ENCODE measurements at places on chromosomes 12 and 14.

DNA sequence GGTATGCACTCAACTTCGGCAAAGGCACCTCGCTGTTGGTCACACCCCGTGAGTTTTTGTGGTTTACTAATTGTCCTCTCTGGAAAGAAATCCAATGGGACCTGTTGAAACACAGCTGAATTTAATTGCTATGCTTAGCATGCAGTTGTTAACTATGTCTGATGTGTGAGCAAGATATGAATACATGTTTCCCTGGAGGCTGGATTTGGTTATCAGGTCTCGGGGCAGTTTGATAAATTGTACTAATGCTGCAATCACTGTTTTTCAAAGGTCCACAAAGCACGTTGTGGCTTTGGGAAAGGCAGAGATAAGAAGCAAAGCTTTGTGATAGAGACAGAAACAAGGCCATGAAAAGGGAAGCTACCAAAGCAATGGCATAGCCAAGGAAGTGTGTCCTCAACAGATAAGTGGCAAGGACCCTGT is 91.3 kb downstream of the DAD1 start:
- no peak for DNase-seq

DNA sequence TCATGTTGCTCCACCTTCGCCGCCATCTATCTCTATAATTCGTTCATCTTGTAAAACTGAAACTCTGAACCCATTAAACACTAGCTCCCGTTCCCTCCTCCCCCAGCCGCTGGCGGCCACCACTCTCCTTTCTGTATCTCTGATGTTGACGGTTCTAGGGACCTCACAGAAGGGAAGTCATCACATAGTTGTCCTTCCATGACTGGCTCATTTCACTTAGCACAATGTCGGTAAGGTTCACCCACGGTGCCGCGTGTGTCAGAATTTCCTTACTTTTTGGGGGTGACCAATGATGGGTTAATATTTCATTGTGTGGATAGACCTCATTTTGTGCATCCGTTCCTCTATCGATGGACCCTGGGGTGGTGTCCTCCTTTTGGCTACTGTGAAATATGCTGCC is 2.0 kb upstream of the CACNA2D4 start:
- DNase-seq, result no peak

DNA sequence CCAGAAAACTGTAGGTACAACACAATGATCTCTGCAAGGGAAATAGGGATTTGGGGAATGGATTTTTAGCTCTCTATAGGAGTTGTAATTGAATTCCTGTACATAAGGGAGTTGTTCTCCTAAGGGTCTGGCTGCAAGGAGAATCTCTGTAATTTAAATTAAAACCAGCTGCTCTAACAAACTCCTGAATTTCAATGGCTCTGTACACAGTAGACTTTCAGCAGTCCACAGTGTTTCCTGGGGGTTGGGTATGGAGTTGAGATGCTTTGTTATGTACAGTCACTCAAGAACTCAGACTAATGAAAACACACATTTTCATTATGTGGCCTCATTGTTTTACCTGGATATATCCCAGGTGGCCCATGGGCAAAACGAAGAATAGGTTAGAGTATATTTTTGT is 93.2 kb downstream of the NAV3 start:
- no peak for DNase-seq

DNA sequence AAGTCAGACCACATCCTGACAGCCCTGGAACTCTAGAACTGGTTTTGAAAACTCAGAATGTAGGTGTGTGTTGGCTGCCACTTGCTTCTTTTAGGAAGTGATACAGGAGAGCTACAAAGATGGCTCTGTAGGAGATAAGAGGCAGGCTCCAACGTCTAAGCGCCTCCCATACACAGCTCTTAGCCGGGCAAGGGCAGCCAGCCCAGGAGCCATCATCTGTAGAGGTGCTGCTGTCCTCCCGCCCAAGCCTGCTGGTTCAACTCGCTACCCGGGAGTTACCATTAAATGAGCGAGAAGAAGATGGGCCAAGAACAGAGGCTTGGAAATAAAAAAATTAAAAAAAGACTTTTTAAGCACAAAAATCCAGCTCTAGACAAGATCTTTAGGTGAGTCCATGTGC is 61.2 kb upstream of the DIO3 start:
- no peak for DNase-seq

DNA sequence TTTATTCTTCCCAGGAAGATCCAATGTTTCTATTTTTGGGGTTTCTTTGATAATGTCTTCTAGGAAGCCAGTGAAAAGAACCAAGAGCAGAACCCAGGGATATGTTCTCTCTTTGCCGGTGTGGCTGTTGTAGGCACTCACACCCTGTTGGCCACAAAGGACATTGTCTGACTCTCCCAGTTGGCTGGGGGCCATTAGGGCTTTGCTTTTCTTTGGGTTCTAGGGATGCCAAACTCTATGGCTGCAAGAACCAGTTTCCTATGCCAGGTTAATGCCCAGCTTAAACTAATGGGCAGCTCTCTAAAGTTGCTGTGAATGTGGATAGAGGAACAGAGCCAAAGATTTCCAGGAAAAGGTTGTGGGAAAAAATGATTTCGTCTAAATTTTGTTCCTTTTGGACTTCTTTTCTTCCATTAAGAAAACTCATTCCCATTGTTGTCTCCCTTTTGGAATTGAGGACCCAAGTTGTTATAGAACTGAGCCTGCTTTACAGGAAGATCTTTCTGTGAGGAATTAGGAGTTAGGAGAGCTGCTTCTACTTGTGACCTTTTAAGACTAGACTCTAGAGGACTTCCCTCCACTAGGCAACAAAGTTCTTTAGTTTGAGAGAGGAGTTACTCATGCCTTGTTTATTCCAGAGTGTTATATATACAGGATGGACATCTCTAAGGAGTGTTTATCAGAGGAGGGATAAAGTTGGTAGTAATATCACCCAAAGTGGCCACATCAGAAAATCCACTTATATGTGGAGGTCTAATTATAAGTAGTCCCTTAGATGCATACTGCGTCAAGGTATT is 13.1 kb downstream of the COPZ1 start:
- DNase-seq, result no peak

DNA sequence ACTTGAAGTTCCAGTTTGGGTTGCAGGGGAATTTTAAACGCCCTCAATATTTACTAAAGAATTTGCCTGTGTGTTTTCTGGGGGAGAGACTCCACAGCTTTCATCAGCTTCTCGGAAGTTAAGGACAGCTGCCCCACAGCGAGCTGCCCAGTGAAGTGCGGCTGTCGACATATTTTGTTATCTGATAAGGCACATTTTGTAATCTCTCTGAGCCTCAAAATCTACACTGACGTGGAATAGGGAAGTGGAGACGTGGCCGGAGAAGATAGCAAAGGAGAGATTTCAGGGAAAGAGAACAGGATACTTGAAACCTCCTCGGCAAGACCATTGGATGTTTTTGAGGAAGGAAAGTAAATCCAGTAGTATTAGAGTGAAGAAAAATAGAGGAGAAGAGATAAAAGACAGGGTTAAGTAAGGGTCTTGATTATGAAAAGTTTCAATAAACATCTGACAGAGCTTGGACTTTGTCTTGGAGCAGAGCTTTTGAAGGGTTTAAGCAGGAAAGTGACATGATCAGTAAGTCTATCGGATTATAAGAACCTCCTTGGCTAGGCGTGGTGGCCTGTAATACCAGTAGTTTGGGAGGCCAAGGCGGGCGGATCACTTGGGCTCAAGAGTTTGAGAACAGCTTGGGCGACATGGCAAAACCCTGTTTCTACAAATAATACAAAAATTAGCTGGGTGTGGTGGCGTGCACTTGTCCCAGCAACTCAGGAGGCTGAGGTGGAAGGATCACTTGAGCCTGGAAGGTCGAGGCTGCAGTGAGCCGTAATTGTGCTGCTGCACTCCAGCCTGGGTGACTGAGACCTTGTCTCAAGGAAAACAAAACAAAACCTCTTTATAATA is 1.1 kb downstream of the POLR3B start:
- DNase-seq, result no peak

GRCh38 chr14:38524636-38525509 is 269.0 kb upstream of the CLEC14A start:
- DNase-seq, result no peak

- no peak for DNase-seq
These were observed 23.1 kb downstream of the RASSF8 start for GRCh38 chr12:25981597-25981996.
